ENCODE measurements at places on chromosomes 3 and 15. TPM values are rescaled to one million over a fixed set of nuclear protein-coding genes. Genes with fewer than 3 reads are reported as not detected.

ADAMTS9 gene
- total RNA-seq, result 24.1 TPM

MME gene
- total RNA-seq, result 82.1 TPM

CLDN11 gene
- 6.0 TPM for total RNA-seq

GADL1 gene
- not detected for total RNA-seq

A4GNT gene
- not detected for total RNA-seq

CLEC3B gene
- 332 TPM for total RNA-seq

PRR20G gene
- total RNA-seq, result not detected

SLC24A5 gene
- not detected for total RNA-seq

AGBL1 gene
- total RNA-seq, result 13.5 TPM

SCN11A gene
- not detected for total RNA-seq

DNAH12 gene
- 8.8 TPM for total RNA-seq

DNA sequence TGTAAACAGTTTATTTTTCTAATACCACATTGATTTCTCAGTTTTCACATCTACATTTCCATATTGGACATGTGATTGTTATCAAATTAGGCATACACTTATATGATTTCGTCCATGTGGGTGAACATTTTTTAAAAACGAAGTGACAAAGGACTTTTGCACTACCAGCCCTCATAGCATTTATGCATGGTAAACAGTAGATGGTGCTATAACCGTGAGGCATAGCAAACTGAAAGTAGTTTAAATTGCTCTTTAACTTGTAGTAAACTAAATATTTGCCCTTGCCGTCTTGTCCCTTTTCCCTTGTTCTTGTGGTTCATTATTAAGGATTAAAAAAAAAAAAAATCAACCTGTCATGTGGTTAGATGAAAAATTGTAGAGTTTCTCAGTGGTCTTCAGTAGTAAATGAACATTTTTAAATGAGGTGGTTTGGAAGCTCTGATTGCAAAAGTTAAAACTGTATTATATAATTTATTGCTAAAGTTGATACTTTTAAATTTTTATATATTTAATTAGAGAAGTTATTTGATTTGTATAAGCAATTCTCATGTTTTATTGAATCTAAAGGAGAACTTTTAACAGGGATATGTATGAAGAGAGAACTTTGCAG, 24.0 kb downstream of the STX19 start:
- no peaks in the 10 kb centered on the region for H3K27me3 ChIP-seq
- no peak for DNase-seq
- no peak overlapping the region for H3K4me3 ChIP-seq
- no peak overlapping the region for H3K27ac ChIP-seq

GRCh38 chr15:88651136-88651732, 12.4 kb downstream of the ISG20 start:
- DNase-seq, result no peak
- H3K36me3 ChIP-seq, result peaks cover 24% of the 10 kb centered on the region
- H3K4me1 ChIP-seq, result peaks cover 27% of the 10 kb centered on the region

- no peaks in the 10 kb centered on the region for H3K27me3 ChIP-seq
- DNase-seq, result no peak
- H3K36me3 ChIP-seq, result no peaks in the 10 kb centered on the region
- no peak overlapping the region for H3K4me3 ChIP-seq
Observed at GRCh38 chr3:3082234-3082924, 27.8 kb downstream of the IL5RA start.

- peak overlapping the region; percentile 55 for H3K4me3 ChIP-seq
- no peaks in the 10 kb centered on the region for H3K36me3 ChIP-seq
- H3K27me3 ChIP-seq, result no peaks in the 10 kb centered on the region
- H3K4me1 ChIP-seq, result peaks cover 33% of the 10 kb centered on the region
- DNase-seq, result no peak
Observed at GRCh38 chr3:184261854-184262763, 756 bp upstream of the CAMK2N2 start.

DNA sequence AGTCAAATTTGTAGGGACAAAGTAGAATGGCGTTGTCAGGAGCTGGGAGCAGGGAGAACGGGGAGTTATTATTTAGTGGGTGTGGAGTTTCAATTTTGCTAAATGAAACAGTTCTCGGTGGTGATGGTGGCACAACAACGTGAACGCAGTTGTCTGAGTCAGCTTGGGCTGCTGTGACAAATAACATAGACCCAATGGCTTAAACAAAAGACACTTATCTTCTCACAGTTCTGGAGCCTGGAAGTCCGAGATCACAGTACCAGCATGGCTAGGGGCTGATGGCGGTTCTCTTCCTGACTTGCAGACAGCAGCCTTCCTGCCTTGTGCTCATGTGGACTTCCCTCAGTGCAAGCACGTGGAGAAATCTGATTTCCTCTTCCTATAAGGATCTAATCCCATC, 90.2 kb downstream of the CHSY1 start:
- H3K4me1 ChIP-seq, result peaks cover 12% of the 10 kb centered on the region
- no peak for DNase-seq
- no peaks in the 10 kb centered on the region for H3K27me3 ChIP-seq
- H3K4me3 ChIP-seq, result no peak overlapping the region

- no peaks in the 10 kb centered on the region for H3K27me3 ChIP-seq
- no peak overlapping the region for H3K27ac ChIP-seq
- H3K36me3 ChIP-seq, result no peaks in the 10 kb centered on the region
Observed at GRCh38 chr15:49215768-49216739, 46.0 kb downstream of the GALK2 start.

- DNase-seq, result no peak
- H3K4me3 ChIP-seq, result no peak overlapping the region
- no peak overlapping the region for H3K27ac ChIP-seq
- peaks cover 12% of the 10 kb centered on the region for H3K4me1 ChIP-seq
- H3K36me3 ChIP-seq, result no peaks in the 10 kb centered on the region
- no peaks in the 10 kb centered on the region for H3K27me3 ChIP-seq
Observed at GRCh38 chr15:49168016-49168415, 2.0 kb upstream of the GALK2 start.

- H3K4me3 ChIP-seq, result no peak overlapping the region
- H3K36me3 ChIP-seq, result no peaks in the 10 kb centered on the region
- no peaks in the 10 kb centered on the region for H3K4me1 ChIP-seq
- DNase-seq, result no peak
- no peaks in the 10 kb centered on the region for H3K27me3 ChIP-seq
- H3K27ac ChIP-seq, result no peak overlapping the region
Observed at GRCh38 chr3:16940769-16941700, 56.3 kb downstream of the PLCL2 start.

- H3K4me3 ChIP-seq, result no peak overlapping the region
- H3K36me3 ChIP-seq, result no peaks in the 10 kb centered on the region
- no peak for DNase-seq
- no peak overlapping the region for H3K27ac ChIP-seq
- no peaks in the 10 kb centered on the region for H3K4me1 ChIP-seq
- no peaks in the 10 kb centered on the region for H3K27me3 ChIP-seq
Observed at GRCh38 chr3:13303410-13303809, 116.7 kb downstream of the NUP210 start.

DNA sequence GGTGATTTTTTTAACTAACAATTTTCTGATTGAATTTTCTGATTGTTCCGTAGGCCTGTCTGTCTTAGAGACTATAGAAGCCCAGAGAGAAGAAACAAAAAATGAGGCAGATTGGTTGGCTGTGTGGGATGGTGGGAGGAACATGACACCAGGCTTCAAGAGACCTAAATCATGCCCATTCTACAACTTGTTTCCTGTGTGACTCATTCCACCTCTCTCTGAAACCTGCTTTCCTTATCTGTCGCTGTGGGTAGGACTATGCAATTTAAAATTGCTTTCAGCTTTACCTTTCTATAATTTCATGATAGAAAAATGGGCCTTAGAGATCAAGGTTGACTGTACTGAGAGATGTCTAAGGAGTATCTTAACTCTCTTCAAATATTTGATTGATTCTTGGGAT, 44.5 kb downstream of the OXNAD1 start:
- H3K27me3 ChIP-seq, result no peaks in the 10 kb centered on the region
- H3K36me3 ChIP-seq, result no peaks in the 10 kb centered on the region
- no peak overlapping the region for H3K27ac ChIP-seq
- no peak overlapping the region for H3K4me3 ChIP-seq

DNA sequence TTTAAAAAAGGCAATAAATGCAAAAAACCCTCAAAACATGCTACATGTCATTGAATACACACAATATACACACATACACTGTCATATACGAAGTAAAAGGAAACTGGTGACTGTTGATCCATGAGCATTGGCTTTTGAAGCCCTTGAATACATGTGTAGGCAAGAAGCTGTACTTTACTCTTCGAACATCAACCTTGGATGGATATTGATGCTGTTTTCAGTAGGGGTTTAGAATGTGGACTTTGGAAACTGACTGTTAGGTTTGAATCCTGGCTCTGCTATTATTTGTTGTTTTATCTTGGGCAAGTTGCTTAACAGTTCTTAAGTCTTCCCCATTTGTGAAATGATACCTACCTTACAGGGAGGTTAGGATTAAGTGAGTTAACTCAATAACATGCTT, 30.5 kb downstream of the RNF13 start:
- no peaks in the 10 kb centered on the region for H3K27me3 ChIP-seq
- H3K4me3 ChIP-seq, result no peak overlapping the region
- no peak for DNase-seq
- H3K27ac ChIP-seq, result no peak overlapping the region
- H3K4me1 ChIP-seq, result peaks cover 6% of the 10 kb centered on the region
- peaks cover 5% of the 10 kb centered on the region for H3K36me3 ChIP-seq

DNA sequence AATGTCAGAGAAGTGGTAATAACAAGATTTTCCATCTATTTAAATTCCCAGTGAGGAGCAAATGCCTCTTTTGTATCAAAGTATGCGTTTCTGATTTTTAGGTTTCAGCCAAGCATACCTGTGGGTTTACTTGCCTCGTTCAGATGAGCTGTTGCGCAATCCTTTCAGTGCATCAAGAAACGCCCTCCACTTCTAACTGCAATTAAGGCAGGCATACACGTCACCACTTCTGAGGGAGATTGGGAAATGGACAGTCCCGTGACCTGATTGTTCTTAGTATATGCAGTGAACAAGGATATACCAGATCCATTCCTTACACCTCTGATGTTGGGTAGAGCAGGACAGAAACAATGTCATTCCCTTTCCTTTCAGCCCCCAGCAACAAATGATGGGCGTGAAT, 219.0 kb downstream of the ITPR1 start:
- peaks cover 6% of the 10 kb centered on the region for H3K4me1 ChIP-seq
- peaks cover 20% of the 10 kb centered on the region for H3K36me3 ChIP-seq
- DNase-seq, result no peak
- H3K27ac ChIP-seq, result peak overlapping the region; percentile 75
- H3K4me3 ChIP-seq, result no peak overlapping the region
- H3K27me3 ChIP-seq, result no peaks in the 10 kb centered on the region

DNA sequence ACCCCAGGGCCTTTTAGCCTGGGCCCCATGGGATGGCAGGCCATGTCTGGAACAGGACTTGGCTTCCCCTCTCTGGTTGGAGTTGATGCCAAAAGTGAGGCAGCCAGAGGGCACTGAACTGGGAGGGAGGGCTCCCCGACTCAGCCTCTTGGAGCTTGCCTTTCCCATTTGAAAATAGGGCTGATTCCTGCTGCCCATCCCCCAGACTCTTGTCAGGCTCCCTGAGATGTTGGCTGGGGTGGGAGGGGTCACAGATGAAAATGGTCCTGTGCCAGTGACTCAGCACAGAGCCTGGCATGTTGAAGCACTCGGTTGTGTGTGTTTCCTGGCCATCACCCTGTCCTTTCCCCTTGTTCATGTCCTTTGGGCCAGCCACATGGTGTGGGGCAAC, 6.6 kb downstream of the PPCDC start:
- peak overlapping the region; percentile 85 for H3K27ac ChIP-seq
- peak overlapping the region; percentile 32 for H3K4me3 ChIP-seq
- no peaks in the 10 kb centered on the region for H3K36me3 ChIP-seq
- DNase-seq, result peak; percentile 59
- H3K27me3 ChIP-seq, result no peaks in the 10 kb centered on the region

GRCh38 chr3:29329986-29330890, 49.4 kb downstream of the RBMS3 start:
- H3K27ac ChIP-seq, result no peak overlapping the region
- peaks cover 18% of the 10 kb centered on the region for H3K4me1 ChIP-seq
- no peak for DNase-seq
- no peak overlapping the region for H3K4me3 ChIP-seq
- no peaks in the 10 kb centered on the region for H3K27me3 ChIP-seq
- no peaks in the 10 kb centered on the region for H3K36me3 ChIP-seq

DNA sequence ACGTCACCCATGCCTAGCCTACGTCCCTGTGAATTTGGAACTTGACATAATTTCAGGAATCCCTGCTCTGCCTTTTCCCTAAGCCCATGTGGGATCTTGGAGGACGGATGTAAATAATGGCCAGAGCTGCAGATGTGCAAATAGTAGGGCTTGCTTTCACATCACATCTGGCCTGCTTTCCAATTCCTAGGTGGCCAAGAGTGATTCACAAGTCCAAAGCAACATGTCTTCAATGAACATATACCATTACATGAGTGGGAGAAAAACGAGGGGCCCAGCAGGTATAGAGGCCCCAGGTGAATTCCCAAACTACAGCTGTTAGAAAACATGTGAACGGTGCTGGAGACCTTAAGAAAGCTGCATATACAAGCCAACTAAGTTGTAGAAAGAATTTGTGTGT, 214.6 kb downstream of the MAGI1 start:
- no peak overlapping the region for H3K27ac ChIP-seq
- H3K4me1 ChIP-seq, result no peaks in the 10 kb centered on the region
- no peak overlapping the region for H3K4me3 ChIP-seq
- H3K27me3 ChIP-seq, result no peaks in the 10 kb centered on the region
- DNase-seq, result no peak
- no peaks in the 10 kb centered on the region for H3K36me3 ChIP-seq

DNA sequence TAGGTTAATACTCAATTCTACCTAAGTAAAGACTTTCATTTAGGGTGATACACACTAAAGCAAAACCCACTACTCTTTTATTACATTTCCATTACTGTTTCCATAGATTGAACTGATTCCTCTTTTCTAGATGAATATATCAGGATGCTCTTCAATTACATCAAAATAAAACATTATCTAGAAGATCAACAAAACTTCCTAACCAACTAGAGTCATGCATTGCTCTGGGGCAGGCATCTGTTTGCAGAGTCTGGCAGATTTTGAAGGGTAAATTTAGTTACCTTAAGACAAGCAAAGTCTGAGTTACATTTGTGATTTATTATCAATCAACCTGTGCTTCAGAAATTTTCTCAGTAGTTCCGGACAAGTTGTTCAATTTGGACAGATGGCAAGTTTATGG, 117.1 kb downstream of the NEK11 start:
- no peak for DNase-seq
- no peak overlapping the region for H3K27ac ChIP-seq
- no peak overlapping the region for H3K4me3 ChIP-seq
- H3K27me3 ChIP-seq, result no peaks in the 10 kb centered on the region

GRCh38 chr3:43956945-43957344, 266.2 kb downstream of the ABHD5 start:
- H3K27ac ChIP-seq, result no peak overlapping the region
- no peaks in the 10 kb centered on the region for H3K4me1 ChIP-seq
- no peak for DNase-seq
- H3K4me3 ChIP-seq, result no peak overlapping the region
